RCC 7860 (cell line): ENCODE measurements at places on chromosomes 3 and 15.
A peak's percentile ranks its signal among the peaks of the same experiment; 100 is the strongest.

DNA sequence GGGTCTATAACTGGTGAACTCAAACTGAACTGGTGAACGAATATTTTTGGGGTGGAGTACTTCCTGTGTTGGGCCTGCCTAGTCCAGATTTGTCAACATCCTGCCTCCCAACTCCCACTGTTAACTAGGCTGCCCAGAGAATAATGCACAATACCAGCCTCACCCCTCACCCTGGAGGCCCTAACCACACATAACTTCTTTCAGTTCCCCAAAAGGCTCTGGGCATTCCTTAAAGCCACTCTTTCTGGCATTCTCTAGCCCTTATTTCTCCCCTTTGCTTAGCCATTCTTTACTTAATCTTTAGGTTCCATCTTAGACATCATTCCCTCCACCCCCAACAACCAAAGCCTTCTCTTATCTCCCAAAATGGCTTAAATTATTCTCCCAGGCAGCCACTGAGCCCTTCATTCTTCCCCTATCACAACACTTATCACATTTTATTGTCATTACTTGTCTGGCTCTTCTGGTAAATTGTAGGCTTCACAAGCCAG lies 9.1 kb upstream of the SEC11A start:
- DNase-seq = no peak

GRCh38 chr15:29126208-29126536 lies 143.4 kb downstream of the NSMCE3 start:
- no peak for DNase-seq

DNA sequence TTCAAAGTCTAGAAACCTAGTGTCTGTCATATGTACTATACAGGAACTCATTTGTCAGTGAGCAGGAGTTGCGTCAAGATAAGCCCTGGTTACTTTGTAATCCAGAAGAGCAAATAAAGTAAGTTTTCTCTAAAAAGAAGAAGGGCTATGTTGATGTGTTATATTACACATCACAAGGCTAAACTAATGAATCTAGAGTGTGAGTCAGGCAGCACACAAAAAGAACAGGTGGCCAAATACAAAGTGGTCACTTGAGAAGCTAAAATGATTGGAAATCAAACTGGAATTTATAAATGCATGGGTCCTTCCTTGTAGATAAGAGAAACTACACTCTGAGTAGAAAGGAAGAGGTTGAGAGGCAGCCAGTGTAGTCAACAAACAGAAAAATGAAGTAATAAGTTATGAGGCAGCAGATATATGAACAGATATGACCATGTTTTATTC lies 771.6 kb downstream of the DIPK2A start:
- DNase-seq = no peak

DNA sequence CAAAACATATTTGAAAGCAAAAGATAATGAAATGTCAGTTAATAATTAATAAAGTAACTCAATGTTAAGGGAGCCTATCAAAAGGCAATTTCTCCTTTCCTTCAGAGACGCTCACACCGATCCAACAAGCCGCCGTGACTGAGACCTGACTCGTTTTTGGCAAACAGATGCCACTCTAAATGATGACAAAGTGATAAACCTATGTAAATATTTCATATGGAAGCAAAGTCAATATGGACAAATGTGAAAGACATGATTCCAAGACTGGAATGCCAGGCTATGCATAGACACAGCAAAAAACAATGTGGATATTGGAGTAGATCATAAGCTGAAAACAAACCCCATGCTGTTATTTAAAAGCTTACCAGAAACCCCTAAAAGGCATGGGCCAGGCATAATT lies 137.2 kb upstream of the SUCLG2 start:
- no peak for DNase-seq

DNA sequence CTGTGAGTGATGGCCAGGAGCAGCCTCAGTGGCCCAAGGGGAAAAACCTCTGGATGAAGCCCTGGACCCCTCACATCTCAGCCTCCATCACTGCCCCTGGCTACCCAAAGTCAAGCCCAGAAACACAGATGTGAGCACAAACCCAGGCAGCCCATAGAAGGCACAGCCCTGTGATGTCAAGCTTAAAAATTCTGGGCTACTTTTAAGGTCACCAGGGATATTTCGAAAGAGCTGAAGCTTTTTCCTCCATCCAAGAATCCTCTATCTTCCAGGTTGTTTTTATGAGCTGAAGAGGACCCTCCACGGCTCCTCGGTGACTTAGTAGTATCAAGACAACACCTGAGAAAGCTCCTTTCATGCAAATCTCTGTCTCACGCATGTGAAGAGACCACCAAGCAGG lies 11.5 kb downstream of the LIPC start:
- DNase-seq = no peak

DNA sequence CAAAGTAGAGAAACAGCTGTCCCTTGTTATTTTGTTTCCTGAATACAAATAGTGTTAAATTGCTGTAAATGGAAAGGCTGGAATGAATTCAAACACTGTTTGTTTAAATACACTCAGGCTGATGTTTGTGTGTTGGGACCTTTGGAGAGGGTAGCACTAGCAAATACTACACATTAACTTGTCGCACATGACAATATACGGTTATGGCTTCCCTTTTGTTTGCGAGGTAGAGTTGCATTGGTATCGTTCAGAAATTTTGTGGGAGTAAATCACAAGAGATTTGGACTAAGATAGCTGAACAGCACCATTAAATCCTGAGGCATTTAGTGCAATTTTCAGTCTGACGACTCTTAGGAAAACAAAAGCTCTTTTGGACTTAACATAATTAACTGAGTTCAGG lies 213.0 kb upstream of the ROBO2 start:
- DNase-seq = no peak

DNA sequence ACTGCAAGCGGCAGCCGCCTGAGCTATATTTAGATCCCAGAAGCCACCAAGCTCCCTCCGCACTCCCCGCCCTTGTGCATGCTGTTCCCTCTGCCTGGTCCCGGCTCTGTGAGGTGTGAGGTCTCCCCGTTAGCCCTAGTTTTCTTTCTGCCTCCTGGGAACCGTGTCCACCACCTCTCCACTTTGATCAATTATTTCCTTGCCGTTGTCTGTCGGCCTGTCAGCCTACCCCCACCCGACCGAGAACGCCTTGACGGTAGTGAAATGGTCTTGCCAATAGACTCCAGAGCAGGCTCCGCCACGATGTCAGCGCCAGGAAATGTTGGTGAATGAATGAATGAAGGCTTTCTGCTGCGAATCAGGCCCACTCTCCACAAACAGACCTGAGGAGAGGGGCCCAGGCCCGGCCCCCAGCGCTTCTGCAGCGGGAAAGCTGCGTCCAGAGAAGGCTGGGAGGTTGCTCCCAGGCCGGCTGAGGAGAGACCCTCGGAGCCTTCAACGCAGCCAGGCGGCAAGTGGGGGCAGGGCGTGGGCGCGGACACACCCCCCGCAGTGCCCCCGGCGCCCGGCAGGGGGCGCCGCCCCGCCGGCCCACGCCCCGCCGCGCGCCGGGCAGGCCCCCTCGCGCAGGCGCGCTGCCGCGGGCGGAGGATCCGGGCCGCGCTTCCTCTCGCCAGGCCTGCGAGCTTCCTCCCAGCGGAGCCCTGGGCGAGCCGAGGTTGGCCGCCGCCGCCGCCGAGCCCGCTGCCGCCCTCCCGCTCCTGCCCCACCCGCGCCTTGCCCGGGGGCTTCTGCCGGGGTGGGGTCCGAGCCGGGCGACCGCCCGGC lies at the start of gene CSK:
TSS of gene CSK (plus strand) at position 650 of the 828 bp plus-strand sequence. CDS start 16,218 bp downstream, outside the sequence.
- peak; percentile 23 for DNase-seq

- no peak for DNase-seq
Measured at GRCh38 chr15:36877294-36877693, 223.1 kb downstream of the MEIS2 start.

DNA sequence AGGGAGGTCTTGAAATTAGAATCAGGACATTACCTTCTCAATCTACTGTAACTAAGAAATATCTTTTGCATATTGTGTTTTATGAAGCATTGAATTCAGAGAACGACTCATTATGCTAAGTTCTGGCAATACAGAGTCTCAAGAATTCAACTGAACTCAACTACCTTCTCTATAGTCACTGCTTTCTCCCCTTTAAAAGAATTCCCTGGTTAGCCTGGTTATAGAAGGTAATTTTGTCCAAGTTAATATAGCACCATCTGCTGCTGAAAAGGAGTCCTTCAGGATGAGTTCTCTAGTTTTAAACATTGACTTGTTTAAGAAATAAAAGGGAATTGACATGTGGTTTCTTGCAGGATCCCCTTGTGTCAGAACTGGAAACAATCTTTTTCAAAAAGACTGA lies 60.2 kb downstream of the IL16 start:
- DNase-seq = no peak

GRCh38 chr3:133475245-133476010 lies 75.6 kb downstream of the BFSP2 start:
- DNase-seq = no peak

- no peak for DNase-seq
Measured at GRCh38 chr3:5787861-5788488, 600.5 kb downstream of the EDEM1 start.

DNA sequence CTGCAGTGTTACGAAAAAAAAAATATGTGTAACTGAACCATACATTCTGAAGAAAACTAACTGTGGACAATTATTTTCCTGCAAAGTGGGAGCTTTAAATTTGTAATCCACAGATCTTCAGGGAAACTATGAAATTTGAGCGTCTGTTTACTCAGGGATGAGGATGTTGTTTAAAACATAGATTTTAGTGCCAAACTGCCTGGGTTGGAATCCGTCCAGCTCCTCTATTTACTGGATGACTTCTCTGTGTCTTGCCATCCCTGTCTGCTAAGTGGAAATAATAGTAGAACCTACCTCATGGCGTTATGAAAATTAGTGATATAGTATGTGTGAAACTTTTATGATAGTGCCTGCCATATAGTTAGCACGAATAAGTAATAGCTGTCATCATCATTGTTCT lies 666.5 kb downstream of the SQOR start:
- DNase-seq = no peak

DNA sequence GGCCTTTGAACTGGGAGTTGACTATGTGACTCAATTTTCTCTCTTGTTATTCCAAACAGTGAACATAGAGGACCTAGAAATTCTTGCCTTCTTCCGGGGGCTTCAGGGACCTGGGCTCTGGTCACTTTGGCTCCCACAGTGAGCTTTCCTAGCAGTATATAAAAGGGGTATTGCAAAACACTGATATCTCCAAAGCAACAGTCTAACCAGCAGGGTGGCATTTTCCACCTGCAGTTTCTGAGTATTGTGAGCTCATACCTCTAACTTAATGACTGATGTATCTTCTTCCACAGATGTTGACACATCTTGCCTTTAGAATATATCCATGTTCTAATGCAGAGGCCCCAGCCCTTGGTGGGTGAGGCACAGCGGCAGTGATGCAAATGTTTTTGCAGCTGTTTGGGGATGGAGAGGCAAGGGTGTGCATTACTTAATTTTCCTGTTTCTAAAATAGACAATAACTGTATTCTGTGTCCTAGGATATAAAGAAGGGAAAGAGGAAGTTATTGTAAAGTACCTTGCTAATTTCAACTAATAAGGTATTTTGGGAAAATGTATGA lies 45.7 kb upstream of the ADGRG7 start:
- no peak for DNase-seq

DNA sequence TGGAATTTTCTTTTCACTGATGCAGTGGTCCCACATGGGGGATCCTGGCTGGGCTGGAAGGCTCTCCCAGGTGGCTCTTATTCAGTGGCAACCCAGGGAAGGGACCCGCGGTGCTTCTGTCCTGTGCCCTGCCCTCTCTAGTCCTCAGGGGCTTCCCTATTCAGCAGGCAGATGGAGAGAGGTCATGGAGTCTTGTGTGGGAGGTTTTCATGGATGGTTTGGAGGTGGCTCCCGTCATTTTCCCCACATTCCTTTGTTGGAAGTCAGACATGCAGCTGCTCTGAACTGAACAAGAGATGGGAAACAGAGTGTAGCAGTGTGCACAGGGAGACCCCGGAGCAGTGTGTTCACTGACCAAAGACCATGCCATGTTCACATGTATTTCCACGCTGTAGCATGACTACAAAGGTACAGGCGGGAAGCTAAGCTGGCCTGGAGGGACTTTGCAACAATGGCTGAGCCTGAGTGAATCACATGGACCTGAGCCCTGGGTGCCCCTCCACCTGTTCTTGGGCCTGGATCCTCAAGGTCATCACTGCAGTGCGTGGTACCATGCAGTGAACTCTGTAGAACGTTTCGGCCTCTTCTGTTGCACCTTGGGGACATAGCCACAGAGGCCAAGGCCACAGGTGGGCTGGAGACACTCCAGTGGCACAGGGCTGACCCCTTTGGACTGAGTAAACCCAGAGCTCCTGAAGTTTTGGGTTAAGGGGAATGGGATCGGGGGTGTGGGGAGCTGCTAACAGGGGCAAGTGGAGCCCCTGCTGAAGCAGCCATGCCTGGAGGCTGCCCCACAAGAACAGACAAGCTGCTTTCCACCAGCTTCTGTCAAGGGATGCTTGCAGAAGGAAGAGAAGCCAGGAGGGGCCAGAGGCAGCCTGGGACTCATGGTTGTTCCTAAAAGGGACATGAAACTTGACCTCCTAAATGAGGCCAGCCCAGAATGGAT lies 123.0 kb downstream of the ASB7 start:
- peak; percentile 76 for DNase-seq

- no peak for DNase-seq
Measured at GRCh38 chr3:169695031-169695430, 31.5 kb upstream of the MECOM start.

GRCh38 chr15:66724732-66725463 lies 22.9 kb downstream of the SMAD6 start:
- no peak for DNase-seq

DNA sequence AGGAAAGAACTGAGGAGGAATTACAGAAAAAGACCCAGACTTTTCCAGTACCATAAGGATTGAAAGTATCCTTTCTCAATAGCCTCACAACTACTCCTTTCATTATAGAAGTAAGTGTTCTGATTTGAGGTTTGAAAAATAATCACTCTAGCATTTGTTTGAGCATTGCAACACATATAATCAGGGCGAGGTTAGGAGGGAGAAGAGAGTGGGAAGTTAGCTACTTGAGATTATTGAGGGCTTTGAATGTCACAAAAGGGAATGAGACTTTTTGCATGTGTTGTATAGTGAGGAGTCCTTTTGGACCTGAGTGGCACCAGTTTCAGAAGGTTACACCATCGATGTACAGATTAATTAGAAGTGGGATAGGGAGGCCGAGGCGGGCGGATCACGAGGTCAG lies 65.2 kb upstream of the TNIK start:
- no peak for DNase-seq

DNA sequence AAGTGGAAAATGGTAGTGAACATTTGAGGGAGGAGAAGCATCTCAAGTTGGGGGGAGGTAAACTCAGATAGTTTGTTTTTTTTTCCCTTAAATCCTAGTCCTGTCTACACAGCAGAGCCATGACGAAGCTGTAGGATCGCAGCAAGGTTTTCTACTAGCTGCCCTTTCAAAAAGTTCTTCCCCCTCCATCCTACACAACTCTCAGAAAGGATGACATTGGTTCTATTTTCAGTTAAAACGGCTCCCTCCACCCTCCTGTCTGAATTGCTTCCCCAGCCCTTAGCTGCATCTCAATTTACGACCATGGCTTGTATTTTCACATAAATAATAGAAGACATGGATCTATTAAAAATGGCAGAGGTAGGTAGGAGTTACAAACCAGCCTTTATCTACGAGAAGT lies 2.2 kb downstream of the HOMER2 start:
- no peak for DNase-seq

GRCh38 chr3:180679178-180680096 lies at the start of gene CCDC39:
TSS of gene CCDC39 (minus strand) at chr3:180679489. CDS start at chr3:180679380, 109 bp downstream.
- peak; percentile 27 for DNase-seq
